ENCODE measurements at places on chromosomes 13 and 19.

DNA sequence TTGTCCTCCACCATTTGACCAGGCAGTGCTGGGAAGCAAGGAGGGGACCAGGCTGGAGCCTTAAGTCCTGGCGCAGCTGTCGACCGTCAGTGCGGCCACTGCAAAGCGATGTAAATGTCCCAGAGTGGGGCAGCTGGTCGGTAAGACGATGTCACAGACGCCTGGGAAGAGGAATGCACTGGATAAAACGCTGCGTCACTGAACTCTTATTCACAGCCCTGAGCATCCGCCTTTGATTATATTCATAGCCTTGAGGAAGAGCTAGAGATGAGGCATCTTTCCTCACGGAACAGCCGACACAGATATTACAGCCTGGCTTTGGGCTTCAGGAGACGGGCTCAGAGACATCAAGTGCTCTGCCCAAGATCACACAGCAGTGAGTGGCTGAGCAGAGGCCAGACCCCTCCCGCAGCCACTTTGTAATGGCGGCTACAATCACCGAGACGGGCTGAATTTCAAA, 17.6 kb upstream of the TUBGCP3 start:
- no peak for DNase-seq

DNA sequence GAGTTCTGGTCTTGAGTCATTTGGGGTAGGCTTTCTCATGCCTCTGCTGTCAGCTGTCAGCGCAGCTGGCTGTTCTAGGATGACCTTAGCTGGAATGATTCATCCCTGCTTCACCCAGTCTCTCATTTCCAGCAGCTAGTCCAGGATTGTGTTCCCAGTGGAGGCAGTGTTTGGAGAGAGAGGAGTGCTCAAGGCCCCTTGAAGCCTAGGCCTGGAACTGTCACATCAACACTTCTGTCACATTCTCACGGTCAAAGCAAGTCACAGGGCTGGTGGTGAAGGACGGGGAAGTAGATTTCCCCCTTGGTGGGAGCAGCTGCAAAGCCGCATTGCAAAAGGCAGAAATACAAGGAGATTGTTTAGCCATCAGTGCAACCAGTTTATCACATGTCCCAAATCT, 15.2 kb downstream of the TPT1 start:
- no peak for DNase-seq

DNA sequence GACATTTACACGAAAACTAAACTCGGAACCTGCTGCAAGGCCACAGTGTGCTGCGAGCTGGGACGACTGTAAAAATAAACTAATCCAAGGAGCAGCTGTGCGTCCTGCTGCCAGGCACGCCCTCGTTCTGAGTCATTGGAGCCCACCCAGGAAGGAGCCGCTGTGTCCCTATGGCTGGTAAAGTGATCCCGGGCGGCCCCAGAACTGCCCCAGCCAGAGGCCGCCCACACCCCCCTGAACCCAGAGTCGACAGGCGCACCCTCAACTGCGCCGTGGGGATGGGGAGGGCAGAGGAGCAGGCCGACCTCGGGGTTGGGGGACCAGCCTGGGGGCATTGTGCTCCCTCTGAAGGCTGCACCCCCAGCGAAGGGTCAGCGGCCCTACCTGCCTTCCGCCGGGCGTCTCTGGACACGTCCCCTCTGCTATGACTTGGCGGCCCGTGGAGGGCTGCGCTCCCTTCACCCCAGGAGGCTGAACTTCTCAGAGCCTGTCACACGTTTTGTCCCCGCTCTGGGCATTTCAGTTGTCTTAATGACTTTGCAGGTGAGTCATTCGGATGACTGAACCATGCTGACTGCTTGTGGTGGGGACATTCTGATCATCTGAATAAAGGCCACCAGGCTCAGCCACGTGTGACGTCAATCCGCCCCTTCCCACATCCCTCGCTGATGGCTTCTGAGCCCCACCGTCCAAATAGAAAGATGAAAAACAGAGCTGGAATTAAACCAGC, 42.7 kb downstream of the ADPRHL1 start:
- no peak for DNase-seq

DNA sequence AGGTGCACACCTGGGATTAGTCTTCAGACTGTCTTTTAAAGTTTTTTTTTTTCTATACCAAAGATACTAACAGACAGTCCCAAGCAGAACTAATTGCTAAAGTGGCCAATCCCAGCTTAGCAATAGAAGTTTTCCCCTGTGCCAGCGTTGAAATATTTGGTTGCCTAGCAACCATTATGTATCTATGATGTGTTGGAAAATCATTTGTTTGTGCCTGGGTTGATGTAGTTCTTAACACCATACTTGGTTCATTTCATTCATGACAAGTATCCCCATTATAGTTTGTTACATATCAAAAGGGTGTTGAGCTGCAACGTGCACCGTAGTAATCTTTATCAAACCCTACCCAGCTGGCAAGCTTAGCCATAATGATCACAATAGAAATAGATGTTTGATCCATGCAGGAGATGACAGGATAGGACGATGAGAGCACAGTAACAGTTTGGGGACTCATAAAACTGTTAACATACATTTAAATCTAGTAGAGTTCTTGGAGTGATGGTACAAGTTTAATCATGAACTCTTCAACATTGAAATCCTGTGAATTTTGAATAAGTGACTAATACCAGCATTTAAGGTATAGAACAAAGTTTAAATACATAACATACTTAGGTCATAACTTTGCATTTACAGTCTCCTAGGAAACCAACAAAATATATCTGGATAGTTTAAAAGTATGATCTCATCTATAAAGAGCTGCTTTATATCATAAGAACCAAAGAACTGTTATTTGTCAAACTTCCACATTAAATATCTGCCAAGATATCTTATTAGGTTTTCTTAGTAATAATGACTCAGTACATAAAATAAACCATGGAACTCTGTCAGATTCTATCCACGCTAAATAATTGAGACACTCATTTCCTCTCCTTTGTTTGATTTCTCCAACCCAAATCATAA, 73.4 kb downstream of the MBNL2 start:
- DNase-seq: no peak

GRCh38 chr13:80551650-80552497, 210.9 kb upstream of the SPRY2 start:
- no peak for DNase-seq

DNA sequence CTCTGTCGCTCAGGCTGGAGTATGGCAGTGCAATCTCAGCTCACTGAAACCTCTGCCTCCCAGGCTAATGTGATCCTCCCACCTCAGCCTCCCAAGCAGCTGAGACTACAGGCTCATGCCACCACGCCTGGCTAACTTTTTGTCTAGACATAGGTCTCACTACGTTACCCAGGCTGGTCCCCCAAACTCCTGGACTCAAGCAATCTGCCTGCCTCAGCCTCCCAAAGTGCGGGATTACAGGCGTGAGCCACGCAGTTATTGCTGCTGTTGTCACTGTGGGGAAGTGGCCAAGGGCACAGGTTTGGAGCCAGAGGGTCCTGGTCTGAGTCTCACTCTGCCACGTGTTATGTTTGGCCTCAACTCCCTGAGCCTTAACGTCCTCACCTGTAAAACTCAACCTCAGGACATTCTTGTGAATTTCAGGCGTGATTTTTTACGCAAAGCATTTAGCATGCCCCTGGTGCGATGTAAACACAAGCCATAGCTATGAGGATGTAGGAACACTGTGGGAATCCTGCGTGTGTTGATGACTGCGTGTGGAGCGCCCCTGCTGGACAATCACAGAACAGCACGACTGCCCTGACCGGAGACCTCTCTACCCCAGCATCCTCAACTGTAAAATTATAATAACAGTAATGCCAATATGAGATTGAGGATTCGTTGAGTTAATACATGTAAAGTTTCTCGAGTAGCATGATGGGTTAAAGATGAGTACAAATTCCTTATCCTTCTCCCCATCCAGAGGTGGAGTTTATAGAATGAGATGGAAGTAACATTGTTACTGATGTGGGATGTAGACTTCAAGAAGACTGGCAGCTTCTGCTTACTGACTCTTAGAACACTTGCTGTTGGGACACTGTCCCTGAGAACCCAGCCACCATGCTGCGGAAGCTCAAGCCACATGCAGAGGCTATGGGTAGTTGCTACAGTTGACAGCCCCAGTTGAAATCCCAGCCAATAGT, 41.8 kb upstream of the PNMA8B start:
- no peak for DNase-seq

- no peak for DNase-seq
Measured at GRCh38 chr19:2345794-2346663, 14.0 kb upstream of the TMPRSS9 start.

GRCh38 chr13:74090869-74091605, 43.2 kb downstream of the KLF12 start:
- no peak for DNase-seq

- DNase-seq: no peak
Measured at GRCh38 chr13:22077764-22078163, 406.9 kb downstream of the FGF9 start.

- DNase-seq: no peak
Measured at GRCh38 chr13:41458761-41459431, 1.5 kb downstream of the RGCC start.

DNA sequence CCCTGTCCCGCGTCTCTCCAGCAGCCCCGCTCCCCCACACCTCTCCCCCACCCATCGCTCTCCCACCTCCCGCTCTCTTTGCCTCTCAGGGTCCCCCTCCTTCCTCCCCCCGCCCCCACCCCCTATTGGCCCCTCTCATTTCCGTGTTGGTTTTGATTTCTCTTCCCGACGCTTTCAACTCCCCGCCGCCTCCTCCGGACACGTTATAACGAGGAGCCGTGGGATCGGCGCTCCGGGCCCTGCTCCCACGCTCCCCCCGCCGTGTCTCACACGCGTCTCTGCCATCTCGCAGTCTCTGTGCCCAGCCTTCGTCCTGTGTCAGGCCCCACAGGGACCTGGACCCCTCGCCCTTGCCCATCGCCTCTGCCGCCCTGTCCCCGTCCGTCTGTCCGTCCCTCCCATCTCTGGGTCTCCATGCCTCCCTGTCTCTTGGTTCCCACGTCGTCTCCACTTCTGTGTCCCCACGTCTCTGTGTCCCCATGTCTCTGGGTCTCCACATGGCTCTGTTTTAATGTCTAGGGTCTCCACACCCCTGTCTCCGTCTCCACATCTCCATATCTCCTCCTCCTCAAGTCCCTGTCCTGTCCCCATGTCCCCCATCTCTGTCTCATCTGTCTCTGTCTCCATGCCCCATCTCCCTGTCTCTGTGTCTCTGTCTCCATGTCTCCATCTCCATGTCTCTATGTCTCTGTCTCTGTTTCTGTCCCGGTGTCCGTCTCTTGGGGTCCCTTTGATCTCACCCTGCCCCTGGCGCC, 13.1 kb downstream of the ERFL start:
- DNase-seq: no peak

DNA sequence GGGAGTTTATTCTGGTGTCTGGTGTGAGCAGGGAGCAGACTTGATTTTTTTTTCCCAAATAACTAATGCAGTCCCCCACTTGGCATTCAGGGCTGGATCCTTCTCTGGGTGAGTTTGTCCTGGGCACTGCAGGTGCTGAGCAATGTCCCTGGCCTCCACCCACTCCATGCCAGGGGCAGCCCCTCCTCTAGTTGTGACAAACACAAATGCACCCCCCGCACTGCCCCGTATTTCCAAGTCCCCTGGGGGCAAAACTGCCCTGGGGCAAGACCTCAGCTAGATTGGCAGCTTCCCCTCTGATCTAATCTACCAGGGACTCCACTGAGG, 6.4 kb downstream of the MOB3A start:
- no peak for DNase-seq

- DNase-seq: peak; percentile 56
Measured at GRCh38 chr19:18000915-18001776, 6.8 kb upstream of the ARRDC2 start.

GRCh38 chr13:32837307-32837972, 178.8 kb upstream of the KL start:
- no peak for DNase-seq

GRCh38 chr13:45385320-45385719, 32.9 kb downstream of the SLC25A30 start:
- no peak for DNase-seq

- DNase-seq: no peak
Measured at GRCh38 chr13:60312851-60313505, 84.0 kb upstream of the TDRD3 start.

DNA sequence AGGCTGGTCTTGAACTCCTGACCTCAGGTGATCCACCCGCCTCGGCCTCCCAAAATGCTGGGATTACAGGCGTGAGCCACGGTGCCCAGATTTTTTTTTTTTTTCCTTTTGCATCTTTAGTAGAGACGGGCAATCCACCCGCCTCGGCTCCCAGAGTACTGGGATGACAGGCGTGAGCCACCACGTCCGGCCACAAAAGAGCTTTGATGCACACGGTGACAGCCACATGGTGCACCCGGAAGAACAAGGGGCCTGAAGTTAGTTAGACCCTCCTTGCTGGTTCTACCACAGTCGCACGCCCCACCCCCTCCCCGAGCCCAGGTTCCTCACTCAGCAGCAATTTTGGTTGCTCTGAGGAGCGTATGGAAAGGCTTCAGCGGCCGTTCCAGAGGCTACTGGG, 54.2 kb upstream of the USE1 start:
- no peak for DNase-seq

DNA sequence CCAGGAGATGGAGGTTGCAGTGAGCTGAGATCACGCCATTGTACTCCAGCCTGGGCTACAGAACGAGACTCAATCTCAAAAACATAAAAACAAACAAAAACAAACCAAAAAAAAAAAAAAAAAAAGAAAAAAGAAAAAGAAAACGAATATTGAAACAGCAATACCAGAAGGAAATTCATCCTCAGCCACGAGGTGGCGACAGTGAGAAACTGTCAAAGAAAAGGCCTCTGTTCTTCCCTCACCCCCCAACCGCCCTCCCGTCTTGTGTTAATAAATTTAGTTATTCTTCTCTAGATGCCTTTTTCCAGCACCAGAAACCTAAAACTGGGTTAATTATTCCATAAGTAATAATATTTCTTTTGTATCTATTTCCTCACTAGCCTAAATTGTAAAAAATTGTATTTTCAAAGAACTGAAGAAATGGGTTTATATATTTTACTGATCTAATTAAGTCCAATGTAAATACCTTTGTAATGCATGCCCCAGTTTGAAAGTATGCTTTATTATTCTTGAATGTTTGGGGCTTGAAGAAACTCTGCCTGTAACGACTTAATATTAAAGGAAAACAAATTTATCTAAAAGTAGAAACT, 38.6 kb downstream of the LIG4 start:
- DNase-seq: no peak

DNA sequence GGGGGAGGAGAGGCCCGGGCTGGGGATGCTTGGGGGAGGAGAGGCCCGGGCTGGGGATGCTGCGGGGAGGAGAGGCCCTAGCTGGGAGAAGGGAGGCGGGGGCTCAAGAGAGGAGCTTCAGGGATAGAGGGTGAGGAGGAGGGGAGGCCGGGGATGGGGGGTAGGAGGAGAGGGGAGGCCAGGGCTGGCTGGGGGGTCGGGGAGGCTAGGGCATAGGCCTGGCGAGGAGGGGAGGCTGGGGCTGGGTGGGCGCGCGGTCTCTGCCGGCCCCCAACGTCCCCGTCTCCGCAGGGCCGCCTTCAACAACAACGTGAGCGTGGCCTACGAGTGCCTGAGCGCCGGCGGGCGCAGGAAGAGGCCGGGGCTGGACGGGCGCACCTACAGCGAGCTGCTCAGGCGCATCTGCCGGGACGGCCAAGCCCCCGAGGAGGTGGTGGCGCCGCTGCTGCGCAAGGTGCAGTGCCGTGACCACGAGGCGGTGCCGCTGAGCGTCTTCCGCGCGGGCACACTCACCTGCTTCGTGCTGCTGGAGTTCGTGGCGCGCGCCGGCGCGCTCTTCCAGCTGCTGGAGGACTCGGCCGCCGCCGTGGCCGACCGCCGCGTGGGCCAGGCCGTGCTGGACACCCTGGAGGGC, 11.4 kb downstream of the TPGS1 start:
- DNase-seq: no peak

GRCh38 chr13:51805925-51806324, 2.0 kb upstream of the DHRS12 start:
- no peak for DNase-seq
